ENCODE measurements at places on chromosomes 2 and 18.

DNA sequence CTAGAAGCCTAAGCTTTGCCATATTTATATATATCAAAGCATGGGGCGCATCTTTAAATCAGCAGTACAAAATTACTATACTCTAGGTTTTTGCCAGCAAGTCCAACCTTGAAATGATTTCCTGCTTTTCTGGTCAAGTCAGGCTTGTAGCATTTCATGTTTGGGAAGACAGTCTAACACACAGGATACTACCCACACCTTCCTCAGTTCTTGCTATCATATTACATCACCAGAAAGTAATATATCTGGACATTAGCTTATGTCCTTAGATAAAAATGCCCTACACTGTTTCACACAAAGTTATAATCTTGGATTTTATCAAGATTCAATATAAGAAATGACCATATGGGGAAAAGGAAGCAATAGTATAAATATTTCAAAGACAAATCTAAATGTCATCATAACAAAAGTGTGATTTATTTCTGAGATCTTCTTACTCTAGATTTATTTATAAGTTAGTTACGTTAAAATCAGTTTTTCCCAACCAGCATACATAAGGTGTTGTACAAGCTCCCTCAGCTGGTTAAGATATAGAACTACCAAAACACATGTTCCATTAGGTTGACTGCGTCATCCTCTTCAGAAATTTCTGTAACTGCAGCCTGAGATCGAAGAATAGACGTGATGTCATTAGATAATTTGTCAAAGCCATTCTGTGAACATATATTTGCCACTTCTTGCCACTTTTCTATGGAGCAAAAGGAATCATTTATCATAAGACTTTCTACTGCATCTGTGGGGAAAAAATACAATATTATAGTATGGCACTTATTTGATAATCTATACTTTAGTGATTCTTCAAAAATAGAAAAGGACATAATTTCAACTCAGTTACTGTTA is 56.6 kb downstream of the CLHC1 start:
- DNase-seq = no peak

DNA sequence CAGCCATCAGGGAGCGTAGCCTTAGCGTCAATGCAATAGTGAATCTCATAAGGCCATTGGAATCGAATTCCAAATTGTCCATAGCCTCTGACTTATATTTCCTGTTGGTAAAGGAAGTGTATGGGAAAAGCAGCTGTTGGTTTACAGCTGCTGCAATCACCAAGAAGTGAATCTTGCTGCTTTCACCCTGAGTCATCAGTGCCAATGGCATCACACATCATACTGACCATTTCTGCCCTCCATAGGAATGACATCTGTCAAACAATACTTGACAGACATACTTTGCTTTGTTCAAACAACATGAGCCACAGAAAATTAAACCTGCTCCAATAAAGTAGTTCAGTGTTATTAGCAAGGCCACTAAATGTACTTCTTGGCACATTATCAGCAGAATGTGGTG is 111.2 kb upstream of the KLHL29 start:
- no peak for DNase-seq

DNA sequence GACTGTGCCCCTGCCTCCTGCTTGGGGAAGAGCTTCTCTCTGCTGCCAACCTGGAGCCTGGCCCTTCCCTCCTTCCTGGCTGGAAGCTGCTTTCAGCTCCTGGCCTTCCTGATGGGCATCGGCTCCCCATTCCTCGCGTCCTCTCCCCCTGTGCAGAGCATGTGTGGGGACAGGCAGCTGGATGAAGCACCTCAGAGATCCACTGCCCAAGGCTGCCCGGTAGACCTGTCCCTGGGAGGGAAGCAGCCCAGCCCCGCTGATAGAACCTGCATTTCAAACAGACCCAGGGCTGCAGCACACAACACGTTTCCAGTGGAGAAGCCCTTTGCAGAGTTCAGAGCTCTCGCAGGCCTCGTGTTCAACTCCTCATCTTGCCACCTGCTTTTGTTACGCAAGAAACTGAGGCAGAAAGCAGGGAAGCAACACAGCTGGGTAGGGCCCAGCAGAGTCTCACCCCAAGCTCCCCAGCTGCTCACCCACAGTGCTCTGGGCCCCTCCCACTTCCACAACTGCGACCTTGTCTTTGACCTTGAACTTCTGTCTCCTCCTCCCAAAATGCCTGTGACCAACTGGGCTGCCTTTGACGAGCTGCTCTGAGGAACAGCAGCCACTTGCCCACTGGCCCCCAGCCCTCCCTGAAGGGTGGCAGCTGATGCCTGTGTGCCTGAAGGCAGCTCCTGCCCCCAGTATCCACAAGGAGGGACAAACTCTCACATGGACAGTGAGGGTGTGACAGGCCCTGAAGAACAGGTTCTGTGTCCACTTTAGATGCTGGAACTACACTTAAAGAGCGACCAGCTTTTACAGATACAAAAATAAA is 65.5 kb downstream of the PARD6G start:
- no peak for DNase-seq

DNA sequence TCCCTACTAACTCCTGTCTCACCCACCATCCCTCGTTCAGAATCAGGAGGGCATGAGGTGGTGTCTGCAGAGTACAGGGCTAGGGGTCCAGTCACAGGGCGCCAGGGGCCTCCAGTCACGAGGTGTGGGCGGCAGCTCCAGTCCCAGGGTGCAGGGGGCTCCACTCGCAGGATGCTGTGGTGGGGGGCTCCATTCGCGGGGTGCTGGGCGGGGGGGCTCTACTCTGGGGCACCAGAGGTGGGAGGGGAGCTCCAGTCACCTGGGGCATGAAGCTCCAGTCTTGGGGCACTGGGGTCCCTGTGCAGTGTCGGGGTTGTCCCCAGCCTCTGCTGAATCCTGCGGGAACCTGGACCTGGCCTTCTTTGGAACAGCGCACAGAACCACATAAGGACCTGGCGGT is 66.0 kb downstream of the EIPR1 start:
- no peak for DNase-seq

DNA sequence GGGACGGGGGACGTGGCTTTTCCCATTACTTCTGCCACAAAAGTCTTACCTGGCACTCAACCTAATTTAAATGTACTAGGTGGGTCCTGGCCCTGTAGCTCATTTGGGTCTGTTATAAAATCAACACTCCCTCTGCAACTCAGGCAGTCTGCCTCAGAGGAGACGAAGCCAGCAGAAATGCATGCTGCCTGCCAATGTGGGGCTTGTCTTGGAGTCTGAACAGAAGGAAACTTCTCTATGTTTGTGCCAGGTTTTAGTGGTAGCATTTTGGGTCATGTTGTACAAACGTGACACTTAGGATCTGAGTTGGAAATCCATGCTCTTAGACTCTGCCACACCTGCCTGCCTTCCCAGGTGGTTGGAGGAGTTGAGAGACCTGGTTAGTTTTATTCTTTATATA is 292.5 kb upstream of the FAM98A start:
- no peak for DNase-seq
